ENCODE measurements at places on chromosomes 4 and X. TPM values are rescaled to one million over a fixed set of nuclear protein-coding genes. Genes with fewer than 3 reads are reported as not detected.

DNA sequence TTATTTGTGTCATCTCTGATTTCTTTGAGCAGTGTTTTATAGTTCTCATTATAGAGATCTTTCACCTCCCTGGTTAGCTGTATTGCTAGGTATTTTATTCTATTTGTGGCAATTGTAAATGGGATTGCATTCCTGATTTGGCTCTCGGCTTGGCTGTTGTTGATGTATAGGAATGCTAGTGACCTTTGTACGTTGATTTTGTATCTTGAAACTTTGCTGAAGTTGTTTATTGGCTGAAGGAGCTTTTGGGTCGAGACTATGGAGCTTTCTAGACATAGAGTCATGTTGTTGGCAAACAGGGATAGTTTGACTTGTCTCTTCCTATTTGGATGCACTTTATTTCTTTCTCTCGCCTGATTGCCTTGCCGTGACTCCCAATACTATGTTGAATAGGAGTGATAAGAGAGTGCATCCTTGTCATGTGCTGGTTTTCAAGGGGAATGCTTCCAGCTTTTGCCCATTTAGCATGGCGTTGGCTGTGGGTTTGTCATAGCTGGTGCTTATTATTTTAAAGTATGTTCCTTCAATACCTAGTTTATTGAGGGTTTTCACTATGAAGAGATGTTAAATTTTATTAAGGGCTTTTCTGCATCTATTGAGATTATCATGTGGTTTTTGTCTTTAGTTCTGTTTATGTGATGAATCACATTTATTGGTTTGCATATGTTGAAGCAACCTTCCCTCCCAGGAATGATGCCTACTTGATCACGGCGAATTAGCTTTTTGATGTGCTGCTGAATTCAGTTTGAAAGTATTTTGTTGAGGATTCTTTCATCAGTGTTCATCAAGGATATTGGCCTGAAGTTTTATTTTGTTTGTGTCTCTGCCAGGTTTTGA lies 72.7 kb upstream of the BOD1L1 start:
- no peak for DNase-seq

Gene NUDT10
- 7.0 TPM for polyA plus RNA-seq

Gene PNMA6A
- 15.8 TPM for polyA plus RNA-seq

DNA sequence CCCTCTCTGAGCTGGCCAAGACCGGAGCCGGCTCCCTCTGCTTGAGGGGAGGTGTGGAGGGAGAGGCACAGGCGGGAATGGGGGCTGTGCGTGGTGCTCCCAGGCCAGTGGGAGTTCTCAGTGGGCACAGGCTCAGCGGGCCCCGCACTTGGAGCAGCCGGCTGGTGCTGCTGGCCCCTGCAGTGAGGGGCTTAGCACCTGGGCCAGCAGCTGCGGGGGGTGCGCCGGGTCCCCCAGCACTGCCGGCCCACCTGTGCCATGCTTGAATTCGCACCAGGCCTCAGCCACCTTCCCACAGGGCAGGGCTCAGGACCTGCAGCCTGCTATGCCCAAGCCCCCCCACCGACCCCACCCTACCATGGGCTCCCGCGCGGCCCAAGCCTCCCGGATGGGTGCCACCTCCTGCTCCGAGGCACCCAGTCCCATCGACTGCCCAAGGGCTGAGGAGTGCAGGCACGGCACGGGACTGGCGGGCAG lies 602.5 kb downstream of the KCTD8 start:
- DNase-seq = no peak

Gene TMEM144
- polyA plus RNA-seq = 3.3 TPM

Gene NDNF
- polyA plus RNA-seq = 14.7 TPM

Measured in kidney (tissue), 22 donors.